ENCODE measurements at places on chromosomes 2 and 18.

DNA sequence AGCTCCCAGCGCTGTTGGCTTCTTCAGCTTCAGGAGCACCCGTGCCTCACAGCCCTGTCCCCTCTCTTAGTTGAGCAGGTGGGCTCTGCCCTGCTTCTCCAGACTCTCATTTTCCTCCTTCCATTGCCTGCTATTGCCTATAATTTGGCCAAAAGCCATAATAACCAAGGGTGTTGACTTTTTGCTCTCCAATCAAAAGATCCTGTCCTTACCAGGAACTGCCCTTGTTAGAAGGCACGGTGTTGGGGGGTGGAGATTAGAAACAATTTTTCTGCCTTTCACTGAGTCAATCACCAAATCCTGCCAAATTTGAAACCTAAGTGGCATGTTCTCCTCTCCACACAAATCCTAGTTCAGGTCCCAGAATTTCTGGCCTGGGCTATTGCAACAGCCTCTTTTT, 16.7 kb upstream of the PDIA6 start:
- DNase-seq, result no peak

DNA sequence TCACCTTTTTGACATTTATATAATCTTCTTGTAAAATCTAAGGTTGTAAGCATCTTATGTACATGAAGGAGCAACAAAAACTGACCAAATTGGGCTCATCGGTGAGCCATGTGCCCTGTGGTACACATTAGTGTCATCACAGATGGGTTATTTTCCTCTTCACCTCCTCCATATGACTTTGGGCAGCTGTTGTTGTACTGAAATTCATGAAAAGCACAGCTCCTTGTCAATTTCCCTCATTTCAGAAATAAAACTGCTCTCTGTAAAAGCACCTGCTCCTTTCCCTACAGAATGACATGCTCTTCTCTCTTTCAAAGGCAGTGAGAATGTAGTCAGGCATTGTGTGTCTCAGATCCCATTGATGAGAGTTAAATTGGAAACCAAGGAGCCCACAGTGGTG, 42.0 kb downstream of the DTNA start:
- DNase-seq, result no peak

GRCh38 chr2:60661073-60661738, 94.9 kb upstream of the PAPOLG start:
- no peak for DNase-seq

GRCh38 chr2:154368153-154368552, 330.3 kb upstream of the KCNJ3 start:
- no peak for DNase-seq

DNA sequence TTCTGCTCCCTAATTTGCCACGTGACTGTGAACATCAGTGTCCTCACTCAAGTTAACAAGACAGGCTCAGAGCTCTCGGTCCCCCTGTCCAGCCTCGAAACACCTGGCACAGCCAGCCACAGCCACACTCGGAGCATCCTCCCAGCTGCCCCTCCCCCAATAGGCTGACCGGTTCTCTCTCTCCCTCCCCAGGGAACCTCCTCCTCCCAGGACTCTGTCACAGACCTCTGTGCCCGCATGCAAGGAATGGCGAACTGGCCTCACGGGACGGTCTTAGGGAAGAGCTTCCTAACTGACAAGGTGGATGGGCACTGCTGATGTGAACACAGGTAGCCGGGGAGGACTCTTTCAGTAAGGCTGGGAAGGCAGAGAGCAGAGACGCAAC, 18.8 kb downstream of the CYP26B1 start:
- DNase-seq, result no peak

DNA sequence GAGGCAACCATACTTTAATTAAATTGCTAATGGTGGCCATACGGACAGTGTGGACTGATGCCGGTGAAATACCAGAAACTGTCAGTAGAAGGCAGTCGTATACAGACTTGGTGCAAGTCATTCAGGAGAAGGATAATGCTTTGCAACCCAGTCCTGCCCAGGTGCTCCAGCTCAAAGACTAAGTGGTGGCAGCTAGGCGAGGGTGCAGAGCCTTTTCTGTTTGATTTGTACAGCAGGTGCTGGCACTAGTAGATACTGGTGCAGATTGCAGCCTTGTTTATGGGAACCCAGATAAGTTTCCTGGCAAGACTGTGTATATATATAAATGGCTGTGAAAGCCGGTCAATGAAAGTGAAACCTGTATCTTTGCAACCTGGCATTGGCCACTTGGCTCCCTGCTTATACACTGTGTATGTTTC, 208.3 kb upstream of the SYT4 start:
- DNase-seq, result no peak

DNA sequence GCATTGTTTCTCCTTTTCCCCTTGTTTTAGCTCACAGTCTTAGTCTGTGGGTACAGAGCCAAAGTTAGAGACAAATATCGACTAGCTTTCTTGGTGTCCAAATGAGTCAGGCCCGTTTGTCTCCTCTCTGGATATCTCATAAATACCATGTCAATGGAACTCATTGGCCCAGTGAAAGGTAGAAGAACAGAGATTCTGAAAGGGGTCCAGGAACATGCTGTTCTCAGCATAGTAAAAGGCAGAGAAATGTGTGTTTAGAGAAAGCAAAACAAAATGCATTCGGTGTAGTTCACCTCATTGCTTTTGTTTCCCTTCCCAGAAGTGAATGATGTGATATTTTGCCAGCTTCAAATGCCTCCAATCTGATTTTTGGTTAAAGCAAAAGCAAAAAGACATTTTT, 238.6 kb upstream of the SLC8A1 start:
- DNase-seq, result no peak

- no peak for DNase-seq
Measured at GRCh38 chr2:187475499-187476248, 27.6 kb upstream of the CALCRL start.

DNA sequence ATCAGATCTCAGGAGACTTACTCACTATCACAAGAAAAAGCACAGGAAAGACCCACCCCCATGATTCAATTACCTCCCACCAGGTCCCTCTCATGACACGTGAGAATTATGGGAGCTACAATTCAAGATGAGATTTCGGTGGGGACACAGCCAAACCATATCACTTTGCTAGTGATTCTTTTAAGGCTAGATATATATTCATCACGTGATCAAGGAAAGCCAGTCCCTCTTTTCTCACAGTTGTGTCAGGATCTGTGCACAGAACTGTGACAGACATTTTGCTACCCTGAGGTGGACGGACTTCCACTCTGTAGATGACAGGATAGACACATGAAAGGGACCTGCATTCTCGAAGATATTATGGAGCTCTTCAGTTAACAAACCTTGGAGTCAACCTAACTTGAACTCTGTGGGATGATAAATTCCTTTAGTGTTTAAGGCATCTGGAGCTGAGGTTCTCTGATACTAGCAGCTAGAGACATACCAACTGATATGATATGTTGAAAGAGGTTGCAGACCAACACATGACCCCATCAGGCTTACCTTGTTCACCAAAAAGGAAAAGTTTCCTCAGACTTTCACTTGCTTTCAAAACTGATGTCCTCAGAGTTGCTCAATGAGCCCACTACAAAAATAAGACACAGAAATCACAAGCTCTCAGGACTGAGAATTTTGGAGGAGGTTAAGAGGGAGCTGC, 66.3 kb upstream of the SCG2 start:
- no peak for DNase-seq

DNA sequence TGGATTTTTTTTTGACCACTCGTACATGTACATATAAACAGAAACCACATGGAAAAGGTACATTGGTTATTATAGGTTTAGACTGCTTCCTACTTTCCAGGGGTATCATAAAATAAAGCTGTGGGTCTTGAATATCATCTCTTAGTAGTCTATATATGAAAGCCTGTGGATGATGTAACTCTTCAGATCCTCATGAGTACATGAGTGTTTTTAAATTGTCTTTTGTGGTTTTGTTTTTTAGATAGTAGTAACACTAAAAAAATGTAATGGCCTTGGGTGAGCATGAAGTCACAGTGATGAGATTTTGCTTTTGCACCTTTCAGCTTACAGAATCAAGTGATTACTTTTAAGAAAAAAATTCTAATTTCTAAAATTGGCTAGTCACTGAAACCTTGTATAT, 80.2 kb downstream of the RAB3GAP1 start:
- no peak for DNase-seq

- DNase-seq, result peak; percentile 88
Measured at GRCh38 chr2:176126929-176127773, 2.4 kb upstream of the HOXD8 start.

GRCh38 chr2:123521854-123522253, 503.2 kb upstream of the CNTNAP5 start:
- DNase-seq, result no peak

- DNase-seq, result peak; percentile 24
Measured at GRCh38 chr2:236875906-236876505, 209.7 kb upstream of the COPS8 start.
